Putamen (tissue), 1 donor: ENCODE measurements at places on chromosomes 5 and 9.
A peak's percentile ranks its signal among the peaks of the same experiment; 100 is the strongest.

DNA sequence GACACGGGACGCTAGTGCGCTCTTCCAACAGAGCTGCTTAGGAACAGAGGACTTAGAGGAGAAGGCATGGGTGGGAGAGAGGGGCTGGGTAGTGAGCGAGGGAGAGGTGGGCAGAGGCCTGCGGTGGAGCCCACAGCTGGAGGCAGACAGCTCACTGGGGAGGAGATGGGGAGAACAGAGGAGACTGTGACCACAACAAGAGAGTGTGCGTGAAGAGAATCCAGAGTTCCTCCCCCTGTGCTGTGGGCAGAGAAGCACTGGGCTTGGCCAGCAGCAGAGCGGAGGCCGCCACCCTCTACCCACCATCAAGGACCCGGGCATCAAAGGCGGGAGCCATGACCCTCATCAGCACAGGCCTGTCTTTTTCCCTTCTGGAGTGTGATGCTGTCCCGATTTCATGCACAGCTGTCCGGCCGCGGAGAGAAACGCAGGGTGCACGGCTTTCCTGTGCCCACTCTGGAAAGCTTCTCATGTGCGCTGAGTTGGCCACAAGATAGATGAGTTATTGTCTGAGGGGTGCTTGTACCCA lies 228.3 kb upstream of the IRX4 start:
- DNase-seq, result no peak

GRCh38 chr9:123320814-123321213 lies 35.2 kb upstream of the CRB2 start:
- DNase-seq, result no peak

GRCh38 chr9:95060234-95060633 lies 257.3 kb downstream of the FANCC start:
- DNase-seq, result no peak

DNA sequence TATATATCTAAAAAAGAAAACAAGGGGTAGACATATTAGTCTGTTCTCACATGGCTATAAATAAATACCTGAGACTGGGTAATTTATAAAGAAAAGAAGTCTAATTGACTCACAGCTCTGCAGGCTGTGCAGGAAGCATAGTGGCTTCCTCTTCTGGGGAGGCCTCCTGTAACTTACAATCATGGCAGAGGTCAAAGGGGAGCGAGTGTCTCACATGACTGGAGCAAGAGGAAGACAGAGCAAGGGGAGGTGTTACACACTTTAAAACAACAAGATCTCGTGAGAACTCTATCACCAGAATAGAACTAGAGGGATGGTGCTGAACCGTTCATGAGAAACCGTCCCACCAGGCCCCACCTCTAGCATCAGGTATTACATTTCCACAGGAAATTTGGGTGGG lies 616.8 kb downstream of the TLE4 start:
- DNase-seq, result no peak

GRCh38 chr9:134399435-134400056 lies 73.3 kb downstream of the RXRA start:
- no peak for DNase-seq

GRCh38 chr5:1507961-1508658 lies 15.7 kb downstream of the LPCAT1 start:
- no peak for DNase-seq

DNA sequence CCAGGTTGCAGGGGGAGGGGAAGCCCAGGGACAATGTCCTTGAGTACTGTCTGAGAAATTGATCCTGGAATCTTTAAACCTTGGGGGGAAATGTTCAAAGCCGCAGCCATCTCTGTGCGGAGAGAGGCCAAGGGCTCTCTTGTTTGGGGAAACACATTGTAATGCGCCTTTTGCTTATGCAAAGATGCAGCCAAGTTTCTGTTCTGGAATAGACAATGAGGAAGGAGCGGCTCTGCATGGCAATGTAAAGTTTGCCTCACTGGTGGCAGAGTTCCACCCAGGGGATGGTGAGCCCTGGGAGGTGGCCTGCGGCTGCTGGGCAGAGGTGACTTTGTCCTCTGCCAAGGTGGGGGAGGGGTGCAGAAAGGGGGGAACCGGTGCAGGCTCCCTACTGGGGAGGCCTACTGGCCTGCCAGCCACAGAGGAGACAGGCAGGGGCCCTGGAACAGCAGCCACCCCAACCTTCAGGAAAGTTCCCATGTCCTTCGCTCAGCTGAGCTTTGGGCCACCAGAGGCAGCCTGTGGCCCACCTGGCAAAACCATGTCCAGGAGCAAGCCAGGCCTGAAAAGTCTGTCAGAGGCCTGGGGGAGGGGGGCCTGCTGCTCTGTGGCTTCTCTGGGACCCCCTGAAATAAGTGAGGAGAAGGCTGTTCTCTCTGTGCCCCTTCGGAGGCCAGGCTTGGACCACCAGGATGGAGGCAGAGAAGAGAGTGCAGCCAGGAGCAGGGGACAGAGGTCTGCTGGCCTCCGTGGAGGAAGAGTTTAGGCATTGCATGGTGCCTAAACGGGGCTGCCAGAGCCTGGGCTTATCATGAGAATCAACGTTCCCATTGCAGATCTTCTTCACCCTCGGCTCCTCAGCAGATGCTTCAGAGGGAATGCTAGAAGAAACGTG lies 127.8 kb downstream of the ZNF354C start:
- DNase-seq, result no peak

DNA sequence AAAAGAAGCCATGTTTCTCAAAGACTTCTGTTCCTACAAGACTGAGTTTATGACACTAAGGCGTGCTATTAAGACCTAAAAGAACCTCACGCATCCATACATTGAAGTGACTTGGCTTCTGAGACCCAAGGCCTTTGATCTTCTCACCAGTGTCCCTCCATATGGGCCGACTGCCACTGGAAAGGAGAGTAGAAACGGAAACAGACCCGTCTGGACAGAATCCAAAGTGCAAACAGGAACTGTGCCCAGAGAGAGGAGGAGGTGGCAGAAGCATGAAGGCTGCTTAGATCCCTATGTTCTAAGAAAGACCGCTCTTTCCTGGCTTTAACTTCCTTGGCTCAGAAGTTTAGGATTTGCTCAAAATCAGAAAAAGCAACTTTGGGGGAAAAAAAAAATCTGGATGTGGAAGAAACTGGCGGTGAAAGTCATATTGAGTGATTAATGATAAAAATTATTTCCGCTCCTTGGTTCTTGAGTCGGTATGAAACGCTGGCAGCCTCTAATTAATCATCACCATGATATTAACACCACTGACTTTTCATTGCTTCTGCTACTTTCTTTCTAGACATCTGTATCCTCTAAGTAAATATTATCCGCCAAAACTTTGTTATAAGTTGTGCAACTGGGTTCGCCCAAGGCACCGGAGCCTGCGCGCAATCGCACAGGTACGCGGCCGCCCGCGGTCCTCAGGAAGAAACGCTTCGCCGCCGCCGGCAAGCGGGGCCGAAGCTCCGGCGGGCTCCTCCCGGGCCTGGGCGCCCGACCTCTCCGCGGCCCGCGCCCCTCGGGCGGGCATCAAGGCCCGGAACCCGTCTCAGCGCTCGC lies 726 bp downstream of the DAP start:
- peak; percentile 58 for DNase-seq

- no peak for DNase-seq
Observed at GRCh38 chr9:78326564-78326963, 29.6 kb downstream of the PSAT1 start.

DNA sequence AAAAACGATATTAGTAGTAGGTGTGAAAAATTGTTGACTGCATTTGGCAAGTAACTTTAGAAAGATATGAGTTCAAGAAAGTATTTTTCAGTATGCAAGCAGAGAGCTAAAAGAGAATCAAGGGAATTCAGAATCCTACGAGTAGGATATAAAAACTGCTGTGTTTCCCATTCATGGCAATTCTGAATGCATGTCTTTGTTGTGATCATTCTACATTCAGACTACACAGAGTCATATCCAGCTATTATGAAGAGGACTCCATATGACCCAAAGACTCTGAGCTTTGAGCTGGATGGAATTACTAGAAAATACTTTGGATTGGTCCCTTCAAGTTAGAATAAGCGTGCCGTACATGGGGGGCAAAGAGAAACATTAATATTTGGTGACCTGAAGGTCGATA lies 12.0 kb downstream of the IFNE start:
- peak; percentile 22 for DNase-seq

DNA sequence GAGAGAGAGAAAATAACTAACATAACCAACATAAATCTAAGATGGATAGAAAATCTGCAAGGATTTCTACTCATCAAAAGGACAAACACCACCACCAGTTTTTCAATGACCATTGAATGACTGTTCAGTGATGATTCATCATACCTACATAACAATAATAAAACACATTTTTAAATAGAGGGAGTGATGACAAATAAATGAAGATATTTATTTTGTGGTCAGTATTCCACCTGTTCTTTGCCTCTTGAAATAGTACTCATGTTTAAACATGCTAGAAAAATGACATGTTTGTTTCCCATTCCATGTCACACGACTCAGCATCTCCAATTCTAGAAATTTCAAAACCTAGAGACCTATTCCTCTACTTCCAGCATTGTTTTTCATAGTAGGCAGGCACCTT lies 34.6 kb upstream of the ADAMTS16 start:
- no peak for DNase-seq

DNA sequence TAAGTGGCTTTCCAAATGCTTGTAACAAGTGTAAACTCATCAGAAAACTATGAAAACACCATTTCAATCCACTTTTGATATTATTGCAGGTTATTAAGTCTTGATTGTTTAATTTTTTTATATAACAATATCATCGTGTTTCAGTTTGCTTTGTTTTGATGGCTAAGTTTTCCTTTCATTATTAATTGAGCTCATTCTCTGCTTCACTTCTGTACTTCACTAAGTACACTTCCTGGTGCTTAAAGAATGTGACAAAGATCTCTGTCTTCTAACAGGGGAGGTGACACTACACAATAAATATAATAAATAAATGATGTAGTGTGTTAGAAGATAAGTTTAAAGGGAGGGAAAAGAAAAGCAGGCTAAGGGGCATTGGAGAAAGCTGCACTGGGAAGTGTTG lies 13.0 kb upstream of the RAD23B start:
- DNase-seq, result no peak

- no peak for DNase-seq
Observed at GRCh38 chr5:3896098-3896497, 300.5 kb downstream of the IRX1 start.

- DNase-seq, result no peak
Observed at GRCh38 chr5:553874-554273, 29.6 kb upstream of the SLC9A3 start.

DNA sequence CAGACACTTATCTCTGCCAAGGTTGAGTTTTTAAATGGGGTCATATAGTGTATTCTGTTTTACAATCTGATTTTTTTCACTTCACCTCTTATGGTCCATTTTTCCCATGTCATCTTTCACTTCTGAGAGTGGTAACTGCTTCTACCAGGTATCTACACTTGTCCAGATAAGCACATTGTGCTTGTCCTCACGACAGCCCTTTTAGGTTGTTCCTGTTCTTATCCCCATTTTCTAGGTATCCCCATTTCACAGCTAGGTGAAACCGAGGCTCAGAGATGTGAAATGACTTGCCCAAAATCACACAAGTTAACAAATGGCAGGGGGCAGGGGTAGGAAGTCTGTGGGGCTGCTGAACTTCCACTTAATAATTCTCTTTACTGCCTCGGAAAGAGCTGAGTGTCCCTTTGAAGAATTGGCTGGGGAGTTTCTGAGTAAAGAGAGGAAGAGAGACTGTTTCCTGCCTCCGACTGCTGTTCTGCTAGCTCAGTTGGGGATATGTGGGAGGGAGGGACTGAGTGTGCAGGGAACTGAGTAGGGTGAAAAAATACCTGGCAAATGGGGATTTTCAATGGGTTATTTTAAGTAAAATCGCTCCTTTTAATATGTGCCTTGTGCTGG lies 255.4 kb downstream of the GRIA1 start:
- peak; percentile 49 for DNase-seq

DNA sequence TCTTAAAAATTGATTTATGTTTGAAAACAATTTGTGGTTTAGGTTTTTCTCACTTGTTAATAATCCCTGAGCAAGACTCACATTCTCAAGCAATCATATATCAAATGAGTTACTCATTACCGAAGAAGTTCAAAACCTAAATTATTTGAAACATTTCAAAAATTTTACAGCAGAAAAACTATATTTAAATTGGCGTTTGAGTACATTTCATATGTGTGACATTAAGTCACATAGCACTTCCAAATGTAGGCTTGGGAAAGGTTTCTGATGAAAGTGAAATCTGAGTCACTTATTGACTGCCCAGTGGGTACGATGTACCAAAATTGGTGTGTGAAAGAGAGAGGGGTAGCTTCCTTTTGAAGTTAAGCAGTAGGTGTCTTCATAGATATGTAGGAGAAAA lies 411.4 kb upstream of the SGCD start:
- no peak for DNase-seq

- DNase-seq, result no peak
Observed at GRCh38 chr9:124757616-124758015, 13.5 kb downstream of the NR6A1 start.

- DNase-seq, result no peak
Observed at GRCh38 chr5:67257500-67257899, 60.9 kb upstream of the CD180 start.

DNA sequence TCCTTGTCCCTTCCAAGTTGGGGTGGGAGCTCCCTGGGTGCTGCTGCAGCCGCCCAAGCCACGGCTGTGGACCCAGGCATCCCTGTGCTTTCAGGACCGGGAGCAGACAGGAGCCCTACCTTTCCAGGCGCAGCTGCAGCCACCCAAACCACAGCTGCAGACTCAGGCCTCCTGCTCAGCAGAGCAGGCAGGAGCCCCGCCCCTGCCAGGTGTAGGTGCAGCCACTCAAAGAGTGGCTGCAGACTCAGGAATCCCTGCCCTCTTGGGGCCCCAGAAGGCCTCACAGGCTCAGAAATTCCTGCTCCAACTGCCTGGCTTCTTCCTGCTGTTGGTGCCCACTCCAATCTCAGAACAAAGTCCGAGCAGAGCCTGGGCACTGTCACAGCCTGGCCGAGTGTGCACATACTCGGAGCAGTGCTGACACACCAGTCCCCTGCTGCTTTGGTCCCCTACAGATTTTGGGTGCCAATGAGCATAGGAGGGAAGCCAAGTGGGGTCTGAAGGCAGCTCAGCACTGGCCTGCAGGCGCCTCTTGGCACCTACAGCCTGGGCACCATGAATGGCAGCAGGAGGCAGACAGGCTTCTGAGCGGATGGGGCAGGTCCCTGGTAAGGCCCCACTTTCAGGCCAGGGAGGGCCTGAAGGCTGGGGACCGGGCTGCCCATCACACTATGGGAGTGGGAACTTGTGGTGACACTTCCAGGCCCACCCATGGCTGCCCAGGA lies 6.0 kb upstream of the TESK1 start:
- no peak for DNase-seq

DNA sequence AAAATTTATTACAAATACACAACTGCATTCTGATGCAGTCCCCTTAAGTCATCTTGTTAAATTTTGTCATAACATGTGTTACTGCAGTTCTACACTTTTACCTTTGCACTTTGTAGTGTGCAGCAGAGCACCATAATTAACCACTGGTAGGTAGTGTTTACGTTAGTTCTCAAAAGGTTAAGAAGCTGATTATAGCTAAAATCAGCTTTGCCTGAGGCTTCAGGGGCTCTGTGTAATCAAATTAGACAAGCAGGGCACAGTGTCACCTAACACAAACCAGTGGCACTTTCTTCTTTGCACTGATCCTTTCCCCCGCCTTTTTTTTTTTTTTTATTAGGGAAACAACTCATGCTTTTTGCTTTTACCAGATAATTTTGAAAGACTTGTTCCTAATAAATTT lies 26.1 kb downstream of the POU5F2 start:
- no peak for DNase-seq
